ENCODE measurements at places on chromosomes 2 and 18.

GRCh38 chr2:29223851-29224692 lies 108.9 kb downstream of the CLIP4 start:
- peak; percentile 68 for DNase-seq

DNA sequence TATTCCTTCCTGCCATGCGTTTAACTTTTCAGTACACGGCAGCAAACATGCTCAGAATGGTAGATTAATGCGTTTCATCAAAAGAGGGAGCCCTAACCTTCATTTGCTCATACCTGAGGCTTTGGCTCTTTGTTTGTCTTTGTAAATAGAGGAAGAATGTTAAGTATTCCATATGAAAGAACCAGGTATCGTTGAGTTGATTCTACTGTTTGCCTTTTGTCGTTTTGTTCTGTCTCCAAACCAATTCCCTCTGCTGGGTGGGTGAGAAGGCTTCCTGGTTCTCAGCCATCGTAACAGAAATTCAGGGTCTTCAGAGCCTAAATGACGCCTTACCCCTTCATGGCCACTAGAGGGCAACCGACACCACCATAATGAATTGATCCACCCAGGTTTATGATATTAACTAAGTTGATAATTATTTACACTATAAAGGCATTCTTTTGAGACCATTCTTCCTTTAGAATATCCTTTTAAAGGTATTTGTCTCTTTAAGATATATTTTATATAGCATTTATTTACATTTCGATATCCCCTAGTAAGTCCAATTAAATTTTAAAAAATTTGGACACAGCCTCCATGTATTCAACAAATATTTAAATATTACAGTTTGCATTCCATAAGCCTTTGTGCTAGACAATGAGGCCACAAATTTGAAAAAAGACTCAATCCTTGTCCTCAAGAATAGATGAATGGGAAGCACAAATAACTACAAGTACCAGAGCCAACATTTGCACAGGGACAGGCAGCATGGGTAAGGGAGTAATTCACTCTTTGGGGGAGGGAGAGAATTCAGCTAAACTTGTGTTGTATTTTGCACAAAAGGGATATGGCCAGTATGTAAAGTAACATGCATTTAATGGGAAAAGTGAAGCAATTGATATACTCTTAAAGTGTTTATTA lies 48.1 kb downstream of the TIMM21 start:
- peak; percentile 9 for DNase-seq

DNA sequence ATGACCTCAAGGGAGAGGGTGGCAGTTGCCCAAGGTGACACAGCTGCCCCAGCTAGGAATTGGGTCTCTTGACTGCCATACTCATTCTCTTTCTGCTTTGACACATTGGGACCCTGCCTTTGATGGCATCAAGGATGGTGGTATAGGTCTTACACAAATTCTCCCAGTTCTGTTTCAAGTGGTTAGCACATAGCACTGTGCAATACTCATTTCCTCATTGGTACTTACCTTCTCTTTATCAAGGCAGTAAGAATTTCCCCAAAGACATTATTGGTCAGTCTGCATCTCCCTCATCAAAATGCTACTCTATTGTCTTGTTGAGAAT lies 35.9 kb upstream of the CCDC93 start:
- DNase-seq, result no peak

DNA sequence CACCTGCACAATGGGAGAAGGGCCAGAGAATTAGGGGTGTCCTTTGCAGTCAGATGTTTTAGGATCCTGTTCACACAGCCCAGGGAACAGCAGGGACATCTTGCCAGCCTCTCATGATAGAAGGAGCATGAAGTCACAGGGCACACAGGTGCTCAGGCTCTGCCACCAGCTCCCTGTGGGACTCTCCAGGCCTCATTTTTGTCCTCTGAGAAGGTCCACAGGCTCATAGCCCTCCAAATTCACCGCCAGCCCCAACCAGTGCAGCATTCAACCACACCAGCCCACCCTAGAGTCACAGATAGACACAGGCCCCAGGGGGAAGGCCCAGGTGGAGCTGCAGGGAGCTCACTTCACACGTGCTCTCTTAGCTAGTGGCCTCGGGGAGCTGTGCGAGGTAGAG lies 391.7 kb downstream of the TNS1 start:
- DNase-seq, result no peak

DNA sequence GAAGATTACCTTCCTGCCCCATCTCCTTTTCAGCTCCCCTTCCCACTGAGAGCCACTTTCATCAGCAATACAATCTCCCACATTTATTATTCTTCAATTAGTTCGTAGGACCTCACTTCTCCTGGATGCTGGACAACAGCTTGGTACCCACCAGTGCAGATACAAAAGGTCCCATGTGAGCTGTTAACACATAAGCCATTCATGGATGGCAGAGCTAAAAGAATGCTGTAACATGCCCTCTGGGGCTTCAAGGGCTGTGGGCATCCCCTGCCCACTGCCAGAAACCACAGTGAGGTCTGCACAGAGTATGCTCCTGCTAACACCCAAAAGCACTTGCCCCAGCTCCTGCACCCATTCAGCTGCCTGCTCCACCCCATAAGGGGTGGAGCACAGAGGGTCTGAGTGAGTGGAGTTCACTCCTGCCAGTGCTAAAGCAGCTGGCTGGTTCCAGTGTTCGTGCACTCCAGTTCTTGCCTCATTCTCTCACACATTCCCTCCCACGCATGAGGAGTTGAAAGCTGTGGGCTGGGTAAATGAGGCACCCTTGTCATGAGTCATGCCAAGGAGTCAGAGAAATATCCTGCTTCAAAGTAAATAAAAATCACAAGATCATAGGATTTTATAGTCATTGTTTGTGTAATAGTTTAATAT lies 305.9 kb upstream of the TMEFF2 start:
- DNase-seq, result peak; percentile 90

GRCh38 chr2:16716024-16716423 lies 50.4 kb upstream of the CYRIA start:
- DNase-seq, result no peak

DNA sequence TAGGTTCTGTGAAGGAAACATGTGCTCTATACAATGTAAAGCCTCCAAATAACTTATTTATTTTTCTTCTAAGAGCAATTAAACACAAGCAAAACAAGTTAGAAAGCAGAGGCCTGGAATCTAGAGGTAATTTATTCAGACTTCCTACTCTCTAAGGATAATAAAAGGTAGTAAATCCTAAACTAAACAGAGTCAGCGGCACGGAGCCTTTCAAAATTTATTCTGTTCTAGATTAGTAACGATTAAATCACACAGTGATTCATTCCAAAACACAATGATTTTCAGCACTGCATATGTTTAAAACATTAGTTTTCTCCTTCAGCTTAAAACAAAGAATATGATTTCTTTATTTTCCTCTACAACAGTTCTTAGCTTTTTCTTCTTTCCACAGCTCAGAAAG lies 160.9 kb downstream of the FBXO15 start:
- no peak for DNase-seq

- DNase-seq, result no peak
Observed at GRCh38 chr18:70246061-70246466, 40.6 kb upstream of the RTTN start.

DNA sequence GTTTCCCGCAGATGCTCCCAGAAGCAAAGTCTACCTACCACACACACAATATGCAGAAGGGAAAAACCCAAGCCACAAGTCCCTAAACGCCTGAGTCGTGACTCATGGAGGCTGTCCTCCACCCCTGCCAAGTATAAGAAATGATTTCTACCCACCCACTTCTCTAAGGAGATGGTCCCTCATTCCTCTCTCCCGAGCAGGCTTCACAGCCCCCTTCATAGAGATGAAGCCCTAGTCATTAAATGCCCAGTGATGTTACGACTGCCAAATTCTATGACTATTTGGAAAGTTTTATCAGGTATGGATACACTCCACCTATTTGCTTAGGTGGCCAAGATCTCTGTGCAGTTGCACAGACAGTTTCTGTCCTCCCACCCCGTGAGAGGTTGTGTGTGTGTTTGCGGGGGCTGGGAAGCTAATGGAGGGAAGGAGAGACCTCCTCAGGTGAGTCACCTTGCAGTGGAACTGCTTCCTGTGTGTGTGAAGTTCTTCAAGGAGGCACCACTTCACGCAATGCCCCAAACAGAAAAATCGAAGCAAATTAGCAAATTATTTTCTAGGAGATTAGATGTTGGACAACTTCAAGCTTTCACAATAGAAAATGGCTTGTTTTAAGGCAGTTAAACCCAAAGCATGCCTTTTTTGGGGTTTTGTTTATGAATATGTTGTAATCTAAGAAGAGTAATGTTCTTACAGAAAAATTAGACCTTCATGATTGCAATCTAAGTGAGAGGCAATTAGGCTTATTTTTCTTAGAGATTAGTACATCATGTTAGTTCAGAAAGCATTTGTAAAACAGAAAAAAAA lies 175.2 kb downstream of the TGIF1 start:
- peak; percentile 93 for DNase-seq

DNA sequence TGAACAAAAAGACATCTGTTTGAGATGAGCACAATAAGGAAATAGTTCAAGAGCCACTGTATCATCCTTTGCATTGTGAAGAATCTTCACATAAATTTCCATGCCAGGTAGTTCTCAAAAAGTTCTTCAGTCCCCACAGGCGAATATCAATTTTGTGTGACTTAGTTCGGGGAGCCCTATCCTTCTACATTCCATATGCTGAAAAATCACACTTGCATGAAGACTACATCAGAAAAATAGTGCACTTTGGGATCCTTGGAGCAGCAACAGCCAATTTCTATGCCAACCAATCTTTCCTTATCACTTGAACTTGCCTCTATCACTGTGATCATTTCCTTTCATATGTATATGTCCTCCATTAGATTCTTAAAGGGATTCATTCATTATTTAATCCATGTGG lies 830.6 kb upstream of the POU3F3 start:
- no peak for DNase-seq
